ENCODE measurements at places on chromosomes 2 and 18. TPM values are rescaled to one million over a fixed set of nuclear protein-coding genes. Genes with fewer than 3 reads are reported as not detected.

The PLGLB2 gene
- polyA plus RNA-seq: 7.4 TPM

- no peak for DNase-seq
Observed at GRCh38 chr2:106144621-106145331, 49.3 kb downstream of the UXS1 start.

The EFR3B gene
- 3.4 TPM for polyA plus RNA-seq

GRCh38 chr2:145799595-145800108, 1279.7 kb upstream of the ZEB2 start:
- DNase-seq: no peak

DNA sequence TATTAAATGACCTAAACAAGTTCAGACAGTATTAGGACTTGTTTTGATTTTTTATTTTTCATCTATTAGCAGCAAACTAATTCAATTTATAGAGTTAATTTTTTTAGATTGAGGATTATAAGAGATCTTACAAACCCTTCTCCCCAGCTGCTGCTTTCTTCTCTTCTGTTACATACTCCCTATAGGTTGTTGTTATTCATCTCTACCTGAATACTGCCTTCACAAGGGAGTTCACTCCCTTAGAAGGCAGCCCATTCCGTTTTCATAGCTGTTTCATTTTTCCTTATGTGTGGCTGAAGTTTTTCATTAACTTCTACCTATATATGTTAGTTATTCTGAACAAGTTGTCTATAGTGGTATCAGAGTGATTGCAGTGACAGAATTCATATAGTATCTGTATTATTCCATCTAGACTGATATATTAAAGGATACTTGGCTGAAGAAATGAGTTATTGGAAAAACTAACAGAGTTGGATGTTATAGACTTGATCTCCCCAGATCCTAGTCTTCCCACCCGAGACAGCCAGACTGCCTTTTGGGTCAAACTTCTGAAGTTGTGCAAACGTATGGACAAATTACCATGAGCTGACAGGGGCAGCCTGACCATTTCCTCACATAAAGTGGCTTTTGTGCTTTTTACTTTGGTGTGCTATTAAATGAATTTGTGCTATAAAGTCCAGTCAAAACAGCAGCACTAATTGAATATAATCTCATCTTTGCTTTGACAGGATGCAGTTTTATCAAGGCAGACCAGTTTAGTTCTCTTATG, 8.7 kb downstream of the GLS start:
- no peak for DNase-seq

The HNMT gene
- polyA plus RNA-seq: 21.2 TPM

DNA sequence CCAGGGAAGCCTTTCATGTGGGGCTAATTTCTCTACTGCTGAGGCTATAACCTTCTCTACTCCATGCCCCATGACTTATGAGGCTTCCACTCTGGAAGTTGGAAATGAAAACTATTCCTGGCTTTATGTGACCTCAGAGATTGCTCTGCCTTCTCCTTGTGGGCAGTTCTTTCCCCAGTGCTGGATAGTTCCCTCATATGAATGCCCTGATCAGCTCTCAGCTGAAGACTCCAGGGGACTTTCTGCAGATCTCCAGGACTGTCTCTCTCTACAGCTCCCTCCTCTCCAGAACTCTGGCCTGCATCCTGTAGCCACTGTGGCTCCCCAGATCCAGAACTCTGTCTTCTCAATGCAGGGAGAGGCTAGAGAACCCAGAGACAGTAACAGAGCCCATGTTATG, 235.1 kb downstream of the SEPTIN10 start:
- DNase-seq: no peak

The CIB4 gene
- not detected for polyA plus RNA-seq

- no peak for DNase-seq
Observed at GRCh38 chr18:60485201-60485600, 112.6 kb upstream of the MC4R start.

The TUBB8B gene
- not detected for polyA plus RNA-seq

DNA sequence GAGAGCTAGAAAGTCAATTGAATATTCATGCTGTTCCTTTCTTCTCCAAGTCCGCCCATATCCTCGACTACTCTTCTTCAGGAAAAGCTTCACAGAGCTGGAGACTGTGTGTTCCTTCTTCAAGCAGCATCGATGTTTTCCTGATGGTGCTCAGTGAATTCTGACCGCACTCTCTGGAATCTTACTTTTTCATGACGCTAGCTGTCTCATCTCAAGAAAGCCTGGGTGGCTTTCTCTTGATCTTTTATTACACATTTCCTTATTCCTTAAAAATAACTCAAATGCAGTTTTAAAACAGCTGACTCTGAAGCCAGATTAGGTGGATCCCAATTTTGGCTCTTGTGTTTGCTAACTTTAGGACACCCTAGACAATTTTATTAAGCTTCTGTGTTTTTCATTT, 1245.1 kb upstream of the LRRTM1 start:
- DNase-seq: no peak

- DNase-seq: no peak
Observed at GRCh38 chr2:45942237-45942738, 290.8 kb downstream of the PRKCE start.

The LRP1B gene
- polyA plus RNA-seq: 2.2 TPM

- no peak for DNase-seq
Observed at GRCh38 chr2:201362396-201362795, 5.3 kb upstream of the FLACC1 start.

DNA sequence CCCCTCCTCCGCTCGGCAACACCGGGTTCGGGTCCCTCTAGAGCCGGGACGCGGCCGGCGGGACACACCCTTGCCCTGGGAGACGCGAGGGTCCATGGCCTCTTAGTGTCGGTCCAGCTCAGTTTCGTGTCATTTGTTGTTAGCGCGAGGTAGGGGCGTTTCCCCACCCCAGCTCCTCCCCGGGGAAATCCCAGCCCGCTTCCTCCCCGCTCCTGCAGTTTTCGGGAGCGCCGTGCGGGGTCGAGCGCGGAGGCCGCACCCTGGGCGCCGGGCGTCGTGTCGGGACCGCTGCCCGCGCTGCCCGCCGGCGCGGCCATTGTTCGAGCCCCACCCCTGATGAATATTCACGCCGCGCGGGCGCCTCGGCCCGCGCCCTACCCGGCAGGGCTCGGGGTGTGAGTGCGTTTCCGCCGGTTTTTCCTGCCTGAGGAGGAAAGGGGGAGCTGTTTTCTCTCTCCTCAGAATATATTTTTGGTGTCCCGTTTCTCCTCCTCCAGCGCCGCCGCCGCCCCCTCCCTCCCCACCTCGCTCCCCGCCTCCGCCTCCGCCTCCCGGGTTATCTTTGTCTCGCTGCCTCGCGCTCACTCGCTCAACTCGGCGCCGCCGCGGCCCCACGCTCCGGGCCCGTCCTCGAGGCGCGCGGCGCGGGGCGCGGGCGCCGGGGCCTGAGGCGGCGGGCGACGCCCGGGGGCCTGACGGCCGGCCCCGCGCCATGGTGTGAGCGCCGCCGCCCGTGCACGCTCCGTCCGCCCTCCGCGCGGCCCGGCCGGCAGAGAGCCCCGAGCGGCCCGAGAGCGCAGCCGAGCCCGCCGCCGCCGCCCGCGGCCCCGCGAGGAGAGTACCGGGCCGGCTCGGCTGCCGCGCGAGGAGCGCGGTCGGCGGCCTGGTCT, at the start of gene MAP4K4:
Gene MAP4K4, plus strand, starts transcription at position 584 of the 890 bp plus-strand sequence. CDS start 374 bp downstream, outside the sequence.
- DNase-seq: peak; percentile 88

The FOXD4L1 gene
- 3.4 TPM for polyA plus RNA-seq

DNA sequence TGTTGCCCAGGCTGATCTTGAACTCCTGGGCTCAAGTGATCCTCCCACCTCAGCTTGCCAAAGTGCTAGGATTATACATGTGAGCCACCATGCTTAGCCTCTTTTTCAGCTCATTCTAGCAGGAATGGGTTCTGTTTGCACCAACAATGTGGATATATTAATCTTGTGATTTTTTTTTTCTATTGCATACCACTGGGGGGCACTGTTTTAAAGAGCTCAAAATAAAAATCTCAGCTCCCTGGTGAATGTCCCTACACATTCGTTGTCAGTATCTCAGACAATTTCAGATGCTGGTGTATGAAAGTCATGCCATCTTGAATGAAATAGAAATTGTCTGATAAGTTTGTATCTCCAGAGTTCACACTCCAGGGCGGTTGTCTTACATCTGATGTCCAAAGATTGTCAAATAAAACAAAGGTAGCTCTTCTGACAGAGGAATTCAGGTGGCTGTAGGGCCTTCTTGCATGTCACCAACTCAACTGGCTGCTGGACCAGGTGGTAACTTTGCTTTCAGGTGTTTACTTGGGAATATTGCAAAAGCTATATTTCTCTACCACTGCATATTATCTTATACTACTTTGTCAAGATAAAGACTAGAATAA, 3.1 kb upstream of the MATN3 start:
- peak; percentile 53 for DNase-seq

DNA sequence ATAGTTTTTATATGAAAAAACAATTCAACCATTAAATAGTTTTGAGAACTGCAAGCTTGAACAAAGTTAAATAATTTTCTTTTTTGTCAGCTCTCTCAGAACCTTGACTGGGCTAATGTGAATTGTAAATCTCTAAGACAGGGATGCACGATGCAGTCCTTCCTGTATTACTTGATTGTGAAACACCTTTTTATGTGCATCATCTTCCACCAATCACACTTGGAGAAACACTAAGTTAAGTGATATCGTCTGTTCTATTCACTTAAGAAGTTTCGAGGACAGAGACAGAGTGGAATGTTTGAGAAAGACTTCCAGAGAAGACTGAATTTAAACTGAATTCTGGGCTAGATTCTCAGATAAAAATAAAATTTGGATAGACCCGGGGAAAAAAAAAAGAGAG, 238.2 kb downstream of the MREG start:
- DNase-seq: no peak

The ABCG8 gene
- 0.05 TPM for polyA plus RNA-seq

The RIT2 gene
- polyA plus RNA-seq: not detected

The GCA gene
- 17.2 TPM for polyA plus RNA-seq

DNA sequence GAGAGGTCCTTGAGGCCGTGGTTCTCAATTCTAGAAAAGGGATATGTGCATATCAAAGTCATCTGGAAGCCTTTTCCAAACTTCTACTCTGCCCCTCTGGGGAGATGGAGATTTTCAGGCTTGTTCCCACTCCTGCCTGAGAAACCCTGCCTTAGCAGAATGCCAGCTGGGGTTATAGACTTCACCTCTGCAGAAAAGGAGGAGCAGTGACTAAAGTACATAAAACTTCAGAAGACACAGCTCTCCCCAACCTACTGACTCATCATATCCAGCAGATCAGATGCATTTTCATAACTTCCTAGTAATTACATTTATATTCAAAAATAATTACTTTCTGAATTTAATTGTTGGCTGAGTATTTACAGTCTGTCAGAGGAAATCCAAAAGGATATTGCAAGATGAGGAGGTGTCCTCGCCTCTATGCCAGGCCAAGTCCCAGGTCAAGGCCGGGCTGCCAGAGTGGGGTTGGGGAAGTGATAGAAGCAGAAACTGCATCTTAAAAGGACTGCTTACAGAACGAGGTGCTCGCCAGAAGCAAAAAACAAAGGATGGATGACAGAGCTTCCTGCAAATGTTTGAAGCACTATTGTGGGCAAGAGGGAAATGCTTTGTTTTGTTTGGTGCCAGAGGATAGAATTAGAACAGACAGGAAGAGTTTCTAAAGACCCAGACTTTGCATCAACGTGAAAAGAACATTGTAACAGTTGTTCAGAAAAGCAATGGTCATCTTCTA, 75.6 kb upstream of the APCDD1 start:
- no peak for DNase-seq

The SPP2 gene
- not detected for polyA plus RNA-seq

- DNase-seq: no peak
Observed at GRCh38 chr18:39749154-39749553, 2183.6 kb upstream of the CELF4 start.

The KLHL30 gene
- 10.8 TPM for polyA plus RNA-seq

- no peak for DNase-seq
Observed at GRCh38 chr18:40868110-40868858, 1086.8 kb upstream of the PIK3C3 start.

DNA sequence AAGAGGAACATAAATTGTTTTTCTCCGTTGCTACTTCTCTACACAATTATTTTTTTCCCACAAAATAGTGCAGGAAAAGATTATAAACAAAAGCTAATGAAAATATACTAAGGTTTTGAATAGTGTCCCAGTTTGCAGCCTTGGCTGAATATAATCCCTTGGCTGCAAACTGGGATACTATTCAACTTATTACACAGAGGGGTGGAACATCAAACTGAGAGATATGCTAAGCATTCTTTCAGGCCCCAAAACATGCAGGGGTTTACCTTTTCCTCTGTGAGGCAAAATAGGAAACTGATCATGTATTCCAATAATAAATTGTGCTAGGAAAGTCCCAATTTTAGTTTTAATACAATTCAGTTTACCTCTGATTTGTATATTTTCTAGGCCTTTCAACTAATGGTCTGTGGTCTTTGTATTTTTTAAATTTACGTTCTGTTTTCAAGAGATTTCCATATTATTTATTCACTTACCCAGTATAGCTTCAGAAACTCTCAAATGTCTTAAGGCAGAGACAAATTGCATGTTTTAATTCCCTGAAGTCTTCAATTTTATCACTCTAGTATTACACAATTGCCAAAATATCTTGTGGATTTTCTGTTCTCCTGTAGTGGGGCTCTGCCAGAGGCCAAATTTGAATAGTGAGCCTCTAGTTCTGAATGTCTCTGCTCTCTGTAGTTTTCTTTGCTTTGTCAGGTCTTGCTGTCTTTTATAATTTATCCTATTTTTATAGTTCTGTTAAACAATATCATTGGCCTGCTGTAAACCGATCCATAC, 63.9 kb downstream of the PPP1R1C start:
- peak; percentile 72 for DNase-seq

Measured in muscle of arm (tissue), 14 donors.